ENCODE measurements at places on chromosomes 1 and 21.

- no peak for DNase-seq
Measured at GRCh38 chr1:172939475-172939874, 111.3 kb downstream of the TNFSF18 start.

GRCh38 chr1:85062425-85063026 lies 14.2 kb upstream of the MCOLN3 start:
- no peak for DNase-seq

DNA sequence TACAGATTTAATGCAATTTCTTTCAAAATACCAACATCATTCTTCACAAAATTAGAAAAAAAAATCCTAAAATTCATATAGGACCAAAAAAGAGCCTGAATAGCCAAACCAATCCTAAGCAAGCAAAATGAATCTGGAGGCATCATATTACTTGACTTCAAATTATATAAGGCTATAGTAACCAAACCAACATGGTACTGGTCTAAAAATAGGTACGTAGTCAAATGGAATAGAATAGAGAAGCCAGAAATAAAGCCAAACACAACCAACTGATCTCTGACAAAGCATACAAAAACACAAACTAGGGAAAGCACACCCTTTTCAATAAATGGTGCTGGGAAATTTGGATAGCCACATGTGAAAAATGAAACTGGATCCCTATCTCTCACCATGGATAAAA lies 112.3 kb upstream of the TSPAN2 start:
- DNase-seq = no peak

- DNase-seq = no peak
Measured at GRCh38 chr1:169610108-169610507, 19.8 kb downstream of the SELP start.

- DNase-seq = no peak
Measured at GRCh38 chr1:90100566-90100965, 105.7 kb downstream of the ZNF326 start.

DNA sequence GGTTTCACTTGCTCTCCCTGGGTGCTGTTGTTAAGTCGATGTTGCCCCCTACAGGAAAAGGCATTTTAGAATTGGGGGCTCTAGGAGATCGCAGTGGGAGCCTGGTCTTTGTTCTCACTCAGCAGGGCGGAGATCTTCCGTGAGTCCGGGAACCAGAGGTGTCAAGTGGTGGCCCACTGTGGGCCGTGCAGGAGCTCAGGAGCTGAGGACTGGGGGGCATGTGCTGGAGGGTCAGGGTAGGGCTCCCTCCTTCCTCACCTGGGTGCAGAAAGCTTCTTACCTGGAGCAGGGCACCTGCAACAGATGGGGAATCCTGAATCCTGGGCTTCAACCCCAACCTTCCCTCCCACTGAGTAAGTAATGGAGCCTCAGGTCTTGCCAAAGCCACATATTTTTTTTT lies 392.7 kb downstream of the NPHP4 start:
- no peak for DNase-seq

DNA sequence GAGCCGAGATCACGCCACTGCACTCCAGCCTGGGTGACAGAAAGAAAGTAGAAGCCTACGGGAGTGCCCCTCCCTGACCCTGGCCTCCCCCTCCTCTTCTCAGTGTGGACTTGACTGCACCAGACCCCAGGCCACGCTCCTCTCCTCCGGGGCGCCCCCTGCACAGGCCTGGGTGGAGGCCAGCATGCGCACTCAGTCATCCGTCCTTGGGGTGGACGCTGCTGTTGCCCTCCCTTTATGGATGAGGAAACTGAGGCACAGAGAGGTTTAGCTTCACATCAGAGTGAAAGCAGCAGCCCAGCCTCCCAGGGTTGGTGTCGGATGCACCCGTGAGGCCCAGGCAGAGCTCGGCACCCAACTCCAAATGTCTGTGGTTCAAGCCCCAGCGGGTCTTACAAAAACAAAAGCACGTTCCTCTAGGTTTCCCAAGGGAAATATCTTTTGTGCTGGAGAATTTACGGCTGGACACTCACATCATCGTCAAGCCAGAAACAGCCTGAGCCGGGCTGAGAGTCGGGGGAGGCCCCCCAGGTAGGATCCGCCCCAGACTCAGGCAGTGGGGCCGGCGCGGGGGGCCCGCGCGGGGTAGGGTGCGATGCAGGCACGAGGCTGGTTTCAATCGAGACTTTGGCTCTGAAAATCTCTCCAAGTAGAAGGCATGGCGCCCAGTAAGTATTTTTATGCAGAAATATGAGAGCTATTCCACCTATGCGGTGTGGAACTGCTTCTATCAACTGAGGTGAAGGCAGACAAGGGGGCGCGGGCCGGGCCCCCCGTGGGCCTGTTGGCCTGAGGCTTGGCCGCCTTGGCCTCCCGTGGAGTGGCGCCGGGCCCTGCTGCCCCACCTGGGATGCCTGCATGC lies 36.6 kb downstream of the MORN1 start:
- DNase-seq = no peak

GRCh38 chr1:228272331-228272791 lies 64.5 kb downstream of the OBSCN start:
- no peak for DNase-seq

DNA sequence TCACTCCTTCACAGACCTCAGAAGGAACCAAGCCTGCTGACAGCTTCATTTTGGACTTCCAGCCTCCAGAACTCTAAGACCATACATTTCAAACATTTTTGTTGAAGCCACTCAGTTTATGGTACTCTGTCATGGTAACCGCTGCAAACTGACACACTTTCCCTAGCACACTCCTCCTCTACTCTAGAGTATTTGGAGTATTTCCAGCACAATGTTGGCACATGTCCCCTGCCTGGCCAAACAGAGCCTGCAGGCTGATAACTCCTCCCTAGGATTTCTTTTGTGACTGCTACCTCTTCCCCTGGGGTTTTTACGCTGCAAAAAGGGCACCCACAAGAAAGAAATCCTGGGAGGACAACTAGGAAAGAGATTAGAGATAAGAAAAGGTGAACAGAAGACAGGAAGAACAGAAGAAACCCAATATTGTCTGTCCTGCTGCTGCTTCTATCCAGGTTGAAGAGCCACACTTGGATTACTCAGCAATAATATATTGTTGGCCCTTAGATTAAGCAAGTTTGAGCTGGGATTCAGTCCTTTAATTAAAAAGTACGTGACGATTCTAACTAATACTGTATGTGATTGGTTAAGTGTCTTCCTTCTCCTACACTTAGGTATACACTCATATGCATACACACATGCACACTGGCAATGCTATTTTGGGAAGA lies 844.1 kb downstream of the LTN1 start:
- no peak for DNase-seq

DNA sequence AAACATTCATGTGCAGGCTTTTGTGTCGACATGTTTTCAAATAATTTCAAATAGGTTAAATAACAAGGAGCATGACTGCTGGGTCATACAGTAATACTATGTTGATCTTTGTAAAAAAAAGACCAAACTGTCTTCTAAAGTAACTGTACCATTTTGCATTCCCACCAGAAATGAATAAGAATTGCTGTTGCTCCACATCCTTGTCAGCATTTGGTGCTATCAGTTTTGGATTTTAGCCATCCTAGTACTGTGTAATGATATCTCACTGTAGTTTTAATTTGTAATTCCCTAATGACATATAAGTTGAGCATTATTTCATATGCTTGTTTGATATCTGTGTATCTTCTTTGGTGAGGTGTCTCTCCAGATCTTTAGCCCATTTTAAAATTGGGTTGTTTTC lies 11.6 kb downstream of the UROD start:
- DNase-seq = no peak

- no peak for DNase-seq
Measured at GRCh38 chr1:14350197-14350596, 248.3 kb upstream of the KAZN start.

GRCh38 chr1:89739844-89740216 lies 81.0 kb upstream of the LRRC8D start:
- no peak for DNase-seq

DNA sequence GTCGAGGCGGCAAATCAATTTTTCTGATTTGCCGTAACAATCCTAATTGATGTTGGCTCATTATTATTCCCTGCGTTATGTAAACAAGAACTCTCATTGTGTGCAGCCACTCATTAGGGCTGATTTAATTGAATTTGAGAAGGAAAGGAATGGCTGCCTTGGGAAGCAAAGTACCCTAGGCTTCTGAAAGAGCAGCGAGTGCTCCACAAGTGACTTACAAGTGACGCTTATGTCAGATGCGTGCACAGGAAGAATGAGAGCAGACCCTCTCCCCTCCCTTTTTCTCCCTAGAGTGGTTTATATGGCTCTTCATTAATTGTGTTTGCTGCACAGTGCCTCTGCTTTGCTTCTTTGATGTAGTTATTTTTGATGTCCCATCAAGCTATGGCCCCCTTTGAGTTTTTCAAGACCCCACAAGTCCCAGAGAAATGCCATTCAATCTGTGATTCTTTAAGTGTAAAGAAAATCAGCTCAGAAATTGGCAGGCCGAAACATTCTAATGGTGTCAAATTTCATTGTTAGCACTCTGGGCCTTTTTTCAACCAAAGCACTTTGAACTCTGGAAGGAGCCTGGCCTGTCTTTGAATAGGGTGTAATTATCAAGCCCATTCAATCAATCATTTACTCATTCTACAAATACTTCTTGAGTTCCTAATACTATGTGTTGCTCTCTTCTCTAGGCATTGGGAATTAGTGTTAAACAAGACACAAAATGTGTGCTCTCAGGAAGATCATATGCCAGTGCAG lies 86.8 kb upstream of the VAV3 start:
- DNase-seq = no peak

GRCh38 chr1:31689854-31690253 lies 14.0 kb downstream of the COL16A1 start:
- no peak for DNase-seq

DNA sequence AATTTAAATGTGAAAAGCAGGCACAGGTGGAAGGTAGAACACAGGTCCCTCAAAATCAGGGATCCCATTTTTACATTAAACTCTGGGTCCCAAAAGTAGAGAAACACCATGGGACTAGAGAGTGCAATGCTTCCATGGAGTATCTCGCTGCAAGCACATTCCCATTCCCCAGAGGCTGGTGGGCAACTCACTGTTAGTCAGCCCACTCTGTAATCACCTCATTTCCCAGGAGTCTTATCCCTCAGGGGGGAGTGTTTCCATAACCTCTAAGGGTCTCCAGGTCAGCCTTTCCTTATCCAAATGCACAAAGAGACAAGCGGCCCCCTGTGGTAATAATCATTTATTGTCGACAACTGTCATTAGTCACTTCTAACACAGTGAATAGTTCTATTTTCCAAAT lies 490.1 kb upstream of the LRRC7 start:
- no peak for DNase-seq

DNA sequence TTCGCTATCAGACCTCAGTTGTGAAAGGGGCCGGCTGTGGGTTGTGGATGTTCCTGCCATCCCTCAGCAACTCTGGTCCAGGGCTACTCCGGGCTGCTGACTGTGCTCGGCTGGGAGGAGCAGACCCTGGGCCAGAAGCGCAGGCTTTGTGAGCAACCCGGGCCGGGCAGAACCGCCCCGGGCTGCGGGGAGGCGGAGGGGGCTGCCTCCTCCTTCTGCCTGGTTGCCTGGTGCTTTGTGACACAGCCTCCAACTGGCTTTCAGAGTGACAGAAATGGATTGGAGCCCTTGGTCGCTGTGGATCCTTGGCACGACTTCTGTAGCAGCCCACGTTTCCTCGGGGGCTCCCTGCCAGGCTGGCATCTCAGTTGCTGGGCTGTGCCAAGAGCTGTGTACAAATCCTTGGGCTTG lies 10.0 kb downstream of the DRAXIN start:
- no peak for DNase-seq

GRCh38 chr1:93093332-93094006 lies 14.4 kb downstream of the MTF2 start:
- DNase-seq = no peak

- no peak for DNase-seq
Measured at GRCh38 chr1:66048011-66048410, 255.3 kb downstream of the PDE4B start.

GRCh38 chr1:13824626-13825025 lies 124.6 kb downstream of the PRDM2 start:
- DNase-seq = no peak

DNA sequence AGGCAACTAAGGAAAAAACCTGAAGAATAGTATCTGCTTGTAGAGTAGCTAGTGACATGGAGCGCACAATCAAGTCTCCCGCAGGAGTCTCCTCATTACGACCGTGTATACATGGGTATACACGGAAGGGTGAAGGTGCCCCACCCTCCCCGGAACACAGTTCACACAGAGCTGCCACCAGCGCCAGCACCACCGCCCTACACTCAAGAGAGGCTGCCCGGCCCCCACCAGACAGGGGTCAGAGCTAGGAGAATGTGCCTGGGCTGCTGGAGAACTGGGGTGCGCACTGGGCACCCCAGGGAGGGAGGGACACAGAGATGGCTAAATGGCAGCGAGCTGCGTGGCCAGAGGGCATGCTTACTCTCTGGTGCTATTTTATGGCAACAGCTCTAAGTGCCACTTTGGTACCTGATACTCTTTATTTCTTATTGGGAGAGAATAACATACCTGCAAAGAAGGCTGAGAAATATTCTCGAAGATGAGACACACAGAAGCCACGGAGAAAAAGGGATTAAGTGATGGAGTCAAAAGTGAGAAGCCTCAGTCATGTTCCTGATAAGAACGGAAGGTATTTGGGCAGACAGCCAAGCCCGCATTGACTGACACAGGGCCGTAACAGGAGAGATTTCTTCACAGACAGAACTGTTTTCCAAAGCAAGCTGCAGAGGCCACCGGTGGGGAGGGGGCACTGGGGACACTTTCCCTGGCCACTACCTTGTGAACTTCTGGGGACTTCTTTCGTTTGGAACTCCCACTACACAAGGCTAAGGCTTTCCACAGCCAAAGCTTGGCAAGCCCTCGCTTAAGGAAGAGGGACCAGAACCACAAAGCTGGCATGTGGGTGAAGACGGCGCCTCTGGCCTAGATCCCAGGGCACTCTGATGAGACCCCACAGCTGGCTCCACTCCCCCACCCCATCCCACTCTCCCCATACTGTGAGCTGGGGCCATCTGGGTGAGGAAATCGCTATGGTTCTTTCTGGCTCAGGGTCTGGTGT lies 108.0 kb downstream of the PGBD5 start:
- no peak for DNase-seq

- DNase-seq = no peak
Measured at GRCh38 chr1:5847013-5847659, 145.1 kb downstream of the NPHP4 start.

GRCh38 chr21:42939582-42940413 lies 14.4 kb upstream of the ERVH48-1 start:
- no peak for DNase-seq

- peak; percentile 47 for DNase-seq
Measured at GRCh38 chr1:230109895-230110667, 43.0 kb downstream of the GALNT2 start.

All from stimulated activated CD4-positive, alpha-beta T cell treated with anti-CD3 and anti-CD28 coated beads, Interleukin-1b, Interleukin-23, amount 100 ng/mL, for 1 hour (primary cell).